NCI-H2171 treated with DMSO at 0.1 percent for 48 hours (cell line): ENCODE measurements at places on chromosomes 13 and 19.

DNA sequence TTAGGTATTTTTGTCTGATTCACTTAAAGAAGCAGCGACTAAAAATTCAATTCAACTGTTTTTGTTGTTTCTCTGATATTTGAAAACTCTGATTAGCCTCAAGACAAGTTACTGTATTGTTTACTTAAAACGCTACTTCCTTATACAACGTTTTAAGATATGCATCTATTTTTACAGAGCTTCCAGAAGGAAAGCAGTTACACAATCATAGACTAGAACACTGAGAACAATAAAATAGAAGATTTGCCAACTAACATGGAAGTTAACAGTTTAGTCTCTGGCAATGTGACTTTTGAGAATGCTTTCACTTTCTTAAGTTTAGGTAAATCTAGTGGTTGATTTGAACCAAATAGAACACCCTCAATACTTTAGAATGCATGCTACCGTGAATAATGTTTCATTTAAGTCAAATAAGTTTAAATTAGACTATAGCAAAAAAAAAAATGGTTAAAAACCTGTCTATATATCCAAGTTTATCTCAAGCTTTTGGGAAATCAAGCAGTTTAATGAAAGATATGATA, 614.8 kb downstream of the DACH1 start:
- no peak for DNase-seq

- no peak for DNase-seq
Measured at GRCh38 chr13:114090476-114090875, 41.9 kb downstream of the RASA3 start.

DNA sequence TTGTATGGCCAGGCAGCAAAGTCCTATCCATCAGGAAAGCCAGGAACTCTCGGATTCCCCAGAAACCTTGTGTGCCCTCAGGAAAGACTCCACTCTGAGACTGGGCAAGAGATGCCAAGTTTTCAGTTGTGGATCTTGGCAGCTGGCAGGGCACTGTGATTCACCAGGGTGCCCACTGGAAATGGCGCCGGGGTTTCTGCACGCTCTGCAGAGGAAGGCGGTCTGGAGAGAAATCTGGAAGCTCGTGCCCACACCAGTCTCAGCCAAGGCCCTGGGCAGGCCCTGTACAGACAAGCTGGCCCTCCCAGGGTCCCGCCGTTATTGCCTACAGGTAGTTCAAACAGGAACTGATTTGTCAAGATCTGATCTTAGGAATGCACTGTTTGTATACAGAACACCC, 4.9 kb downstream of the NAPA start:
- no peak for DNase-seq

DNA sequence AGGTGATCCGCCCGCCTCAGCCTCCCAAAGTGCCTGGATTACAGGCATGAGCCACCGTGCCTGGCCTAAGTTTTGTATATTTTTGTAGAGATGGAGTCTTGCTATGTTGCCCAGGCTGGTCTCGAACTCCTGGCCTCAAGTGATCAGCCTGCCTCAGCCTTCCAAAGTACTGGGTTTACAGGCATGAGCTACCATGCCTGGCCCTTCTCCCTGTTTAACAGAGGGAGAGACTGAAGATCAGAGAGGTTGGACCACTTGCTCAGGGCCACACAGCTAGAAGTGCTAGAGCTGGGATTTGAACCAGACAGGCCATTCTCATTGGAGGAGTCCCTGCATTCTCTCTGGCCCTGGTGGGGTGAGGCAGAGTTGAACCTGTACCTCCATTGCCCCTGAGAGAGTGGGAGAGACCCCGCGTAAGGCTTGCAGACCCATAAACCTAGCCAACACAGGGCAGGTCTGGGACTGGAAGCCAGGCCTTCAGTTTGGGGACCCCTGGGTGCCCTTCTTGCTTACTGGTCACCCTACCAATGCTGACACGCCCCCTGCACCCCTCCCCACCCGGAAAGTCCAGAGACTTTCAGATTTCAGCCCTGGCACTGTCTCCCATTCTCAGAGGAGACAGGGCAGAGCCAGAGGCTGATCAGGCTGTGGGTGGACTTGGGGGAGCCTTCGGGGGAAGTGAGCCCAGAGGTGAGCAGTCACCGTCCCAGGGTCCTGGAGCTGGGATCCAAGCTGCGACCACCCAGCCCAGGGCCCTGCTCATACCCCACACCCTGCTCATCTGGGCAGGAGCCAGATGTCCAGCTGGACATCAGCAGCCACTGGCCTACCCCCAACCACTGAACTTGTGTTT, 13.3 kb downstream of the TTYH1 start:
- no peak for DNase-seq

DNA sequence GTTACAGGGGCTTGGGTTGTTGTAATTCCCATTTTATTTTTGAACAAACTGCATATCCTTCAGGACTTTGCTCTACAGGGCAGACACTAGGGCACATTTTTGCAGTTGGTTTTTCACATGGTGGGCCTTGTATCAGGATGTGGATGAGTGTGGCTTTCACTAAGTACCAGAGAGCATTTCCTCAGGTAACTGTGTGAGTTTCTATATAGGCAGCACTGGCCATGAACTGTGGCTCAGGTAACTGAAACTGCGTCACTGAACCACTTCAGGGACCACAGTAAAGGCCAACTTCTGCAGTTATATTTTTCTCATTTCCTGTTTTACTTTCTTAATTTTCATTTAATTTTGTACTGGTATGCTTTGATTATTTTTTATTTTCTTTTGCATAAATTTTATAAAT, 166.5 kb downstream of the ZNF486 start:
- DNase-seq, result no peak

DNA sequence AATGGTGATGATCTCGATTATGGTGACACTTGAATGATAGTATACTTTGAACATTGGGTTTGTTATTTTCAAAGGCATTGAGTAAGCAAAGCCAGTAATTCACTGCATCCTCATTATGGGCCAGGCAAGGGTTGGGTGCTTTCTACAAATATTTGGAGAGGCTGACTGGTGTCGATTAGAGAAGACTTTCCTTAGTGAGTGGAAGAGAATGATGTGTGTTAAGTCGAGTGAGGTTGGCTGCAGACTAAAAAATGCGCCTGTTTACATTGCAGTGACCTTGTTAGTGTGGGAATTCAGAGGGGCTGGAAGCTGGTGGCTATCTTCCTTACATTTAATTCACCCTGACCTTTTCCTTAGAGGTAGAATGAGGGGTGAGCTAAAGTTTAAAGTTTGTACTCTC, 22.4 kb upstream of the RNF113B start:
- DNase-seq, result no peak

DNA sequence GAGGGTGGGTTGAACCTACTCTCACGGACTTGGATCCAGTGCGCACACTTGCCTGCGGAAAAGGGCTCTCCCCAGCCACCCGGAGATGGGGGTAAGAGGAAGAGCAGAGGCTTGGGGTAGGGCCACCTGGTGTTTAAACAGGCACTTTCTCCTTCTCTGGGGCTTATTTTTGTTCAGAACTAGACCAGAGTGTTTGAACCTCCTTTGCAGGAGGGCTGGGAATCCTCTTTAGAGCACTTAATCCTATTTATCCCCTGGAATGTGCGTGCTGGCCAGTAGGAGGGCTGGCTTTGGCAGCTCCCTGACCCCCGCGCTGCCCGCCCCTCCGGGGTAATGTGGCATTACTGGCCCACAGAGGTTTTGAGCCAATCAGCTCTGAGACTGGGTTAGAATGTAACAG, 2.0 kb downstream of the RGS9BP start:
- no peak for DNase-seq
